Activated naive CD4-positive, alpha-beta T cell treated with anti-CD3 and anti-CD28 coated beads, Interleukin-2, amount 10 ng/mL, durations not matched to agents 7 days and 5 days (primary cell): ENCODE measurements at places on chromosomes 2 and 18.

DNA sequence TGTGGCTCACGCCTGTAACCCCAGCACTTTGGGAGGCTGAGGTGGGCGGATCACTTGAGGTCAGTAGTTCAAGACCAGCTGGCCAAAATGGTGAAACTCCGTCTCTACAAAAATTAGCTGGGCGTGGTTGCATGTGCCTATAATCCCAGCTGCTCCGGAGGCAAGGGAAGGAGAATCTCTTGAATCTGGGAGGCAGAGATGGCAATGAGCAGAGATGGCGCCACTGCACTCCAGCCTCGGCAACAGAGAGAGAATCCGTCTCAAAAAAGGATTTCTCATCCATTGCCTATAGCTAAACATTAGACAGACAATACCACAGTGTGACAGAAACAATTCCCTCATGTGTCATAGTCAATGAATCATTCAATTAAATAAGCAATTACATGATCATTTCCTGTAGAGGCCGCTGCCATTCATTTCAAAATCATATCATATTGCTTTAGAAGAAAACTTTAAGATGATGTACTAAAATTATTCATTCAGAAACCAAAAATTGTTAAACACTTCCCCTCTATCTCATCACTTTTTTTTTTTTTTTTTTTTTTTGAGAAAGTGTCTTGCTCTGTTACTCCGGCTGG, 69.5 kb upstream of the TGIF1 start:
- H3K4me1 ChIP-seq: no peaks in the 10 kb centered on the region
- no peak overlapping the region for H3K27ac ChIP-seq
- H3K27me3 ChIP-seq: peaks cover 3% of the 10 kb centered on the region
- H3K4me3 ChIP-seq: no peak overlapping the region

- H3K4me3 ChIP-seq: peak within 1 kb of the TSS; percentile 75
- H3K27me3 ChIP-seq: peaks cover 74% of the 10 kb centered on the region
- peaks cover 14% of the 10 kb centered on the region for H3K4me1 ChIP-seq
- no peak within 1 kb of the TSS for H3K27ac ChIP-seq
Observed at GRCh38 chr2:69013142-69013839, at the start of gene ANTXR1. Gene ANTXR1, plus strand, starts transcription at chr2:69013179. Its CDS starts 321 bp downstream, at chr2:69013500.

DNA sequence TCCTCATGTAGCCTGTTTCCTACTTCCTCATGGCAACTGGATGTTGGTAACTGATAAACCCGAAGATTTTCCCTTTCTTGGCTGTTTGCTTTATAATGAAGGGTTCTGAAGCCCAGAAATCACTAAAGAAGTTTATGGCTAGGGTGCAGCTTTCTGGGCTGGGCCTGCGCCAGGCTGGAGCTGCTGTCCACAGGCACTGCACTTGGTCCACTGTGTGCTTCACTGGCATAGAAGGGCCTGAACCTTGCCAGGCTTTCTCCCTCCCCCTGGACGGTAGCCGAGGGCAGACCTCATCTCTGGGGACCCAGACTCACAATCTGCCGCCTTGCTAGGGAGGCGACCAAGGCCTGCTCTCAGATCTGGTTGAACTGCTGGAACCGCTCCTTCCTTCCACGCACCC, 133.3 kb upstream of the SPRED2 start:
- H3K4me1 ChIP-seq: peaks cover 8% of the 10 kb centered on the region
- H3K36me3 ChIP-seq: no peaks in the 10 kb centered on the region
- H3K27ac ChIP-seq: no peak overlapping the region
- no peak for DNase-seq
- H3K4me3 ChIP-seq: no peak overlapping the region
- H3K27me3 ChIP-seq: peaks cover 33% of the 10 kb centered on the region

- H3K27me3 ChIP-seq: no peaks in the 10 kb centered on the region
- H3K4me3 ChIP-seq: no peak overlapping the region
- peaks cover 22% of the 10 kb centered on the region for H3K36me3 ChIP-seq
- no peak for DNase-seq
Observed at GRCh38 chr2:168166902-168167510, 80.4 kb downstream of the STK39 start.

- no peaks in the 10 kb centered on the region for H3K36me3 ChIP-seq
- H3K4me1 ChIP-seq: no peaks in the 10 kb centered on the region
- no peak overlapping the region for H3K4me3 ChIP-seq
- no peaks in the 10 kb centered on the region for H3K27me3 ChIP-seq
- no peak overlapping the region for H3K27ac ChIP-seq
- DNase-seq: no peak
Observed at GRCh38 chr2:137670111-137670510, 294.2 kb upstream of the HNMT start.

GRCh38 chr18:60020107-60020925, 120.5 kb downstream of the PMAIP1 start:
- H3K4me1 ChIP-seq: peaks cover 2% of the 10 kb centered on the region
- H3K27me3 ChIP-seq: no peaks in the 10 kb centered on the region
- H3K36me3 ChIP-seq: no peaks in the 10 kb centered on the region
- H3K27ac ChIP-seq: no peak overlapping the region
- H3K4me3 ChIP-seq: no peak overlapping the region

DNA sequence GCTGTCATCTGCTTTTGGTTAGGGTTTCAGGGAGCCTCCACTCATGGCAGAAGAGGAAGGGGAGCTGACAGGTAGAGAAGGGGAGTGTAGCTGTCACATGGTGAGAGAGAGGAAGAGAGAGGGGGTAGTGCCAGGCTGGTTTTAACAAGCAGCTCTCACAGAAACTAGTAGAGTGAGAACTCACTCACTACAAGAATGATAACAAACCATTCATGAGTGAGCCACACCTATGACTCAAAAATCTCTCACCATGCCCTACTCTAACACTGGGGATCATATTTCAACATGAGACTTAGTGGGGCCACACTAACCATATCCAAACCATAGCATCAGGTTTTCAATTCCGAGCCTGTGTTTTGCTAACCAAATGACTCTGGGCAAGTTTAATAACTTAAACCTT, 274.9 kb upstream of the VWC2L start:
- no peak overlapping the region for H3K27ac ChIP-seq
- H3K36me3 ChIP-seq: no peaks in the 10 kb centered on the region
- H3K27me3 ChIP-seq: no peaks in the 10 kb centered on the region

GRCh38 chr2:101473911-101474701, 806 bp downstream of the RFX8 start:
- peaks cover 15% of the 10 kb centered on the region for H3K27me3 ChIP-seq
- H3K27ac ChIP-seq: peak overlapping the region; percentile 90
- peak; percentile 61 for DNase-seq
- H3K36me3 ChIP-seq: no peaks in the 10 kb centered on the region
- peaks cover 39% of the 10 kb centered on the region for H3K4me1 ChIP-seq
- peak overlapping the region; percentile 78 for H3K4me3 ChIP-seq

DNA sequence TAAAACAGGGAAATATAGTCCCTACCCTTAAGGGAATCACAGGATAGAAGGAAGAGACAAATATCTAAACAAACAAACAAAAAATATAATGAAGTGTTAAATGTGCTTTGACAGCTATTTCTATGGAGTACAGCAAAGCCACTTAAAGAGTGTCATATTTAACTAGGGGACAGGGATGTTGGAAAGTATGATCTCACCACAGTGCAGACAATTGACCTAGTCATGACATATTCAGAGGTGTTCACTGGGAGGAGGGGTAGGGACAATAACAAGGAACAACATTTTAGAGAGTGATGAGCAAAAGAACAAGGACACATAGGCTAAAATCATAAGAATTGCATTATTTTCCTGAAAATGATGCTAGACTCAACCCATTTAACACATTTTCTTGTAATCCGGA, 107.5 kb downstream of the TMEM163 start:
- DNase-seq: no peak
- H3K4me1 ChIP-seq: no peaks in the 10 kb centered on the region
- H3K36me3 ChIP-seq: no peaks in the 10 kb centered on the region

- no peak for DNase-seq
- no peaks in the 10 kb centered on the region for H3K36me3 ChIP-seq
- no peak overlapping the region for H3K4me3 ChIP-seq
Observed at GRCh38 chr2:198571393-198571792, 767.0 kb downstream of the PLCL1 start.

DNA sequence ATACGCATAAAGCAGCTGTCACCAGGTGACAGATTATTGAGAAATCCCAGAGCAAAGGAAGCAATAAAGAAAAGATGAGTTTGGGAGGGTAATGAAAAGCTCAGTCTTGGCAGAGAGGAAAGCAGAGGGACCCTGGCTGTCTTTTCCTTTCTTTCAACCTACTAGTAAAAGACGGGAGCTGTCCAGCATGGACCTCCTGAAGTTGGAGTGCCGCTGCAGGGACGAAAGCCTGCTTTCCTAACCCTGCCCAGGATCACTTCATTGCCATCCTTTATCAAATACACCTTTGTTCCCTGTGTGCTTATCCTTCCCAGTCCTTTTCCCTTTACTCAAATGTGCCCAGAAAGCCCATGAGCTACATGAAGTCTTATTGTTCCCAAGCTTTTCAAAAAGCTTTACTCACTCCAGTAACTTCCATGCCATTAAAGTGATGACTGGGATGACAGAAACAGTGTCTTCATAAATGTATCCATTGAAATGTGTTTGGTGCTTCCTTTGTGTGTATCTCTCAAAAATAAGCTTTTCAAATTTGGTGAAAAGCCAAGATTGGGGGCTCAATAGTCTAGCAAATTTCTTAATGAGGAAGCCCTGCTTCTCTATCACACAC, 3.7 kb upstream of the SPR start:
- DNase-seq: peak; percentile 63
- no peak overlapping the region for H3K4me3 ChIP-seq
- H3K27me3 ChIP-seq: peaks cover 60% of the 10 kb centered on the region
- no peak overlapping the region for H3K27ac ChIP-seq
- H3K4me1 ChIP-seq: peaks cover 8% of the 10 kb centered on the region

GRCh38 chr18:48994044-48994651, 43.4 kb upstream of the SMAD7 start:
- DNase-seq: no peak
- H3K36me3 ChIP-seq: no peaks in the 10 kb centered on the region
- H3K4me1 ChIP-seq: peaks cover 15% of the 10 kb centered on the region
- no peak overlapping the region for H3K27ac ChIP-seq

- H3K27ac ChIP-seq: no peak overlapping the region
- no peak for DNase-seq
- no peaks in the 10 kb centered on the region for H3K4me1 ChIP-seq
- H3K36me3 ChIP-seq: no peaks in the 10 kb centered on the region
Observed at GRCh38 chr2:11578081-11578948, 44.5 kb downstream of the GREB1 start.

- no peaks in the 10 kb centered on the region for H3K4me1 ChIP-seq
- DNase-seq: no peak
- H3K4me3 ChIP-seq: no peak overlapping the region
- H3K27ac ChIP-seq: no peak overlapping the region
- H3K27me3 ChIP-seq: peaks cover 10% of the 10 kb centered on the region
Observed at GRCh38 chr2:236861944-236862343, 223.7 kb upstream of the COPS8 start.

DNA sequence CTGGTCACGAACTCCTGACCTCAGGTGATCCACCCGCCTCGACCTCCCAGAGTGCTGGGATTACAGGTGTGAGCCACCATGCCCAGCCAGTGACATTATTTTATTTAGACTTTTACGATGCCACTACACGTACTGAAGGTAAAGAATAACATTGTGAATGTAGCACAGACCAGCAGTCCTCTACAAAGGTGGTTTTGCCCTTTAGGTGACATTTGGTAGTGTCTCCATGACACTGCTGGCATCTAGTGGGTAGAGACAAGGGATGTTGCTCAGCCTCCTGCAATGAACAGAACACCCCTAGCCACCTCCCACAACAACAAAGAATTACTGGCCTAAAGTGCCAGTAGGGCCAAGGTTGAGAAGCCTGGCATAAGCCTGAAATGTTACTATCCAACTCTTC, 69.5 kb downstream of the MYOM1 start:
- H3K36me3 ChIP-seq: no peaks in the 10 kb centered on the region
- DNase-seq: no peak
- no peak overlapping the region for H3K27ac ChIP-seq
- H3K4me3 ChIP-seq: no peak overlapping the region
- H3K4me1 ChIP-seq: peaks cover 6% of the 10 kb centered on the region

DNA sequence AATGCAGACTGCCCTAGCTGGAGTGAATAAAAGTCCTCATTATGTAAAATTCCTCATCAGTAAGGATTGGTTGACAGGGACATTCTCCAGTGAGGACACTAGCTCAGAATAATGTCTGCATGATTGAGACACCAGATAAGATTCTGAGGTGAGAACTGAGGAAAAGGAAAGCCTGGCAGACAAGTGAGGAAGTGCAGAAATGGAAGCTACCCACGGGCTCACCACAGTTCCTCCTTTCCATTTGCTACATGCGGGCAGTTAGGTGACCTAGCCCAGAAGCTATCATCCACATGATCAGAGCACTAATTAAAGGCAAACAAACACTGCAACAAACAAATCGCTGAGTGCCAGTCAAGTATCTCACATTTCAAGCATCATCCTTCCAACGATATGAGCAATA, 27.7 kb downstream of the NETO1 start:
- H3K27ac ChIP-seq: no peak overlapping the region
- no peaks in the 10 kb centered on the region for H3K4me1 ChIP-seq
- H3K27me3 ChIP-seq: no peaks in the 10 kb centered on the region
- H3K36me3 ChIP-seq: no peaks in the 10 kb centered on the region
- DNase-seq: no peak
- no peak overlapping the region for H3K4me3 ChIP-seq

DNA sequence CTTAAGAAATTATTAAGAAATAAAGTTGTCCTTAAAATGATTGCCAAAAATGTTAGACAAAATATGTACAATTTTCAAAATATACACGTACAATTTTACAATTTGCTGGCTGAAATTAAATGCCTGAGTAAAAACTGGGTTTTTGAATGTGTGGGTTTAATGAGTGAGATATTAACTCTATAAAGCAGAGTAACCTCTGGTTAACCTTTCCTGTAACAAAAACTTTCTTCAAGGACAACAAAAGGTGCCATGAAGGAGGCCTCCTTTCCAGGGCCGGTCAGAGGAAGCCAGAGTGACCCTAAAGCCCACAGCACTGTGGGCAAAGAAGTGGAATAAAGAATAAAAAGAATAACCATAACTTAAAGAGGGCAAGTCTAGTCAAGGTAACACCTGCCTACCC, 16.5 kb upstream of the MAL start:
- DNase-seq: no peak
- peaks cover 3% of the 10 kb centered on the region for H3K4me1 ChIP-seq
- H3K36me3 ChIP-seq: no peaks in the 10 kb centered on the region
- no peak overlapping the region for H3K4me3 ChIP-seq
- H3K27me3 ChIP-seq: peaks cover 34% of the 10 kb centered on the region

- no peaks in the 10 kb centered on the region for H3K27me3 ChIP-seq
- DNase-seq: no peak
- H3K4me3 ChIP-seq: no peak overlapping the region
- peak overlapping the region; percentile 90 for H3K27ac ChIP-seq
- H3K36me3 ChIP-seq: peaks cover 18% of the 10 kb centered on the region
- peaks cover 24% of the 10 kb centered on the region for H3K4me1 ChIP-seq
Observed at GRCh38 chr18:21109936-21110712, 1.5 kb downstream of the ROCK1 start.
